ENCODE measurements at places on chromosomes 3 and 15.
A peak's percentile ranks its signal among the peaks of the same experiment; 100 is the strongest.

DNA sequence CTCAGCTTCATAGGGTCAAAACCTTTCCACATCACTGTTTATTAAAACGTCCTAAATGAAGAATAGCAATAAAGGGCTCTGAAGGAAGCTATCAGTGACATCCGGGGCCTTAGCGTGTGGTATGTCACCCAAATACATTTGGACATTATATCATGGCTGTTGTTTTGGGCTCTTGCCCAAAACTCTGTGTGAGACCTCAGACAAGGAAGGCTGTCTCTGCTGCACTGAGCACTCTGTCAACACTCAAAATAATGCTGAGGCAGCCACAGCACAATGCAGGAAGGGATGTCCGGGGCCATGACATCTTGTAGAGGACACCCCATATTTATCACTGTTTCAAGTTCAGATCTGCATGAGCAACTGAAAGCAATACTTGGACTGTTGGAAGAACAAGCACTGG, 293.8 kb upstream of the WNT5A start:
- DNase-seq: peak; percentile 31

GRCh38 chr15:26084771-26085170, 221.6 kb upstream of the ATP10A start:
- no peak for DNase-seq

DNA sequence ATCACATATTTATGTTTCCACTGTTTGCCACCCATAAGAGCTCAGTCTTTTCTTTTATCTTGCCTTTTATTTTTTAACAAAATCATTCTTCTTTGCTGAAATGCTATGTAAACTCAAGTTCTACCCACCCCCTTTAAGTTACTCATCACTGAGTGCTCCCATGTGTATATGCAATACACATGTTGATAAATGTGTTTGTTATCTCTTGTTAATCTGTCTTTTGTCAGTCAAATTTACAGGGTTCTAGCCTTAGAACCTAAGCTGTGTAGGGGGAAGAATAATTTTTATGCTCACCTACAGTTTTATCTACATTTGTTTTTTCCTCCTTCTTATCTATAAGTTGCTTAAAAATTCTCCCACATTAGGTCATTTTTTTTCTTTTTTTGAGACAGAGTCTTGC, 1195.9 kb downstream of the ROBO2 start:
- DNase-seq: no peak

- DNase-seq: no peak
Measured at GRCh38 chr3:136860541-136860940, 1.5 kb upstream of the NCK1 start.

DNA sequence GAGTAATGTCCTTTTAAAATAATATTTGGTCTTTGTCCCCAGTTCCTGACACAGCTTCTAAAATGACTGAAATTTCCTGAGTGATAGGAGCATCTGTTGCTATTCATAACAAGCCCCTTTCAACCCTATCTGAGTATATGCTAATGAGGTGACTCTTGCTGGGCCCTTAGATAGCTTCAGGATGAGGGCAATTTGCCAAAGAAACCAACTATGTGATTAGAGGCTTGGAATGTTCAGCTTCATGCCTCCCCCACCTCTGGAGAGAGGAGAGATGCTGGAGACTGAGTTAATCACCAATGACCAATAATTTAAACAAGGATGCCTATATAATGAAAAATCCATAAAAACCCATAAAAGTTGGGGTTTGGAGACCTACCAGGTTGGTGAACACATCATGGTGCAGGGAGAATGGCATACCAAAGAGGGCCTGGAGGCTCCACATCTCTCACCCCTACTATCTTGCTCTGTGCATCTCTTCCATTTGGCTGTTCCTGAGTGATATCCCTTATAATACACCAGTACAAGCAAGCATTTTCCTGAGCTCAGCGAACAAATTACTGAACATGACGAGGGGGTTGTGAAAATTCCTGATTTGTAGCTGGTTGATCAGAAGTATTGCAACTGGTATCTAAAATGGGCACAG, 189.2 kb downstream of the ECT2 start:
- DNase-seq: no peak

DNA sequence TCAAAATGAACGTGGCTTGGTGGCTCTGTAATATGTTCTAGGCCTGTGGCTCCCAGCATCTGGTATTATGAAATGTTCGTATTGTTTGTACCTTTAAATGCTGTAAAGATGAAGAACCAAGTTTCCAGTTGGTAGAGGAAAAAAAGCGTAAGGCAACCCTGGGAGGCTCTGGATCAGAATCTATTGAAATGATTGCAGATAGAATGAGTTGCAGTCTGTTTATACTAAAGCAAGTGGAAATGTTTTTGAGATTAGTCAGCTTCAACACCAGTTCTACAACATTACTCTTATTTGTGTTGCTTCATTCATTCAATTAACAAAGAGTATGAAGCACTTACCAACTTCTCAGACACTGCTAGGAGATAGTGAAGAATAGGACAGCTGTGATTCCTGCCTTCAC, 5.3 kb downstream of the ARL6IP5 start:
- no peak for DNase-seq

DNA sequence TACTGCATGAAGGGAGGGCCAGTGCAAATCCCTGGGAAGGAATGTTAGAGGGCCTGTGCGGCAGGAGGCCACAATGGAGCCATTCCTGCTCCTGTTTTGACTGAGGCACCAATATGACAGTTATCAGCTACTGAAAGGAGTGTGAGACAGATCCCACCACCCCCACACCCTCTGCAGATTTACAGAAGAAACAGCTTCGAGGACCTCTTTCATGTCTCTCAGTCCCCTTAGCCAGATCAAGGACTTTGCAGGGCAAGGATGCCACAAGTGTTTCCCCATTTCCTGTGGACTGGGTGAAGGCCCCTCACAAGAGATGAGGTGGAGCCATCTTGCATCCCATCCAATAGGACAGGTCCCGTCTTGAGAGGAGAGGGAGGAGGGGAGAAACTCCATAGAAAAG, 48.5 kb upstream of the RASGRP1 start:
- no peak for DNase-seq

- no peak for DNase-seq
Measured at GRCh38 chr3:124119056-124119716, 127.3 kb upstream of the ROPN1 start.

GRCh38 chr15:88844749-88845386, 41.6 kb downstream of the ACAN start:
- no peak for DNase-seq

- DNase-seq: no peak
Measured at GRCh38 chr15:44327578-44327977, 39.1 kb downstream of the GOLM2 start.

DNA sequence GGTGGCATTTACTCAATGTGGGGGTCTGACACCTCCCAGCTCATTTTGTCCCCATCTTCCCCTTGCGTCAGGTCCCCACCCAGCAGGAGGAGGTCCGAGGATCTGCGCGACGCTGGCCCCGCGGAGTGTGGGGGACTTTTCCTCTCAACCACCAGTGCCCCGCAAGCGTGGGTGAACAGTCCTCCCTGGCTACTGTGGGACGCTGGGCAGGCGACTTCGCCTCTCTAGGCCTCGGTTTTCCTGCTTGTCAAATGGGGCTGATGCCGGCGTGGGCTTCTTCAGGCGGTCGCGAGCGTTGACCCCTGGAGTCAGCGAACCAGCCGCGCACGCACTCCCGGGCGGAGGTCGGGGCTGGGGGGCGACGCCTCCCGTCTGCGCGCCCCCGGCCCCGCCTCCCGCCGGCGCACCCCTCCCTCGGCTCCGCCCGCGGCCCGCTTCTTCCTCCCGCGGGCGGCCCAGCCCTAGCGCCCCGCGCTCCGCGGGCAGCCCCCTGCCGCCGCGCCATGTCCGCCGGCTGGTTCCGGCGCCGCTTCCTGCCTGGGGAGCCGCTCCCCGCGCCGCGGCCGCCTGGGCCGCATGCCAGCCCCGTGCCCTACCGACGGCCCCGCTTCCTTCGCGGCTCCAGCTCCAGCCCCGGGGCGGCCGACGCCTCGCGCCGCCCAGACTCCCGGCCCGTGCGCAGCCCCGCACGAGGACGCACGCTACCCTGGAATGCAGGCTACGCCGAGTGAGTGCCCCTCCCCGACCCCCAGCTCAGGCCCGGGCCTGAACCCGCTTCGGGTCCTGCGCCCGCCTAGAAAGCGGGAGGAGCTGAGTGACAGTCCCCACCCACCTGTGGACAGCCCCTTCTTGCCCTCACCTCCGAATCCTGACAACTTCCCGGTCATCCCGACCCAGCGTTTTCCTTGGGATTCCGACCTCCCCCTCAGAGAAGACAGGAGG, at the start of gene PPM1M:
Gene PPM1M (plus strand): TSS at position 438 of the 942 bp plus-strand sequence. CDS start 66 bp downstream, at position 504.
- peak; percentile 68 for DNase-seq

GRCh38 chr3:62462788-62463187, 89.4 kb upstream of the FEZF2 start:
- DNase-seq: no peak

DNA sequence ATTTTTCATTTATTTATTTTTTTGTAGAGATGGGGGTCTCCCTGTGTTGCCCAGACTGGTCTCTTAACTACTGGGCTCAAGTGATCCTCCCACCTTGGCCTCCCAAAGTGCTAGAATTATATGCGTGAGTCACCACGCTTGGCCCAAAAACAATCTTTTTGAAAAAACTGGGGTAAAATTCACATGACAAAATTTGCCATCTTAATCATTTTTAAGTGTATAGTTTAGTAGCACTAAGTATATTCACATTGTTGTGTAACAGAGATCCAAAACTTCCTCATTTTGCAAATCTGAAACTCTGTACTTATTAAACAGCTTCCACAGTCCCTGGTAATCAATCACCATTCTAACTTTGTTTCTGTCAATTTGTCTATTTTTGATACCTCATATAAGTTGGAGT, 5.2 kb downstream of the SNX1 start:
- no peak for DNase-seq

DNA sequence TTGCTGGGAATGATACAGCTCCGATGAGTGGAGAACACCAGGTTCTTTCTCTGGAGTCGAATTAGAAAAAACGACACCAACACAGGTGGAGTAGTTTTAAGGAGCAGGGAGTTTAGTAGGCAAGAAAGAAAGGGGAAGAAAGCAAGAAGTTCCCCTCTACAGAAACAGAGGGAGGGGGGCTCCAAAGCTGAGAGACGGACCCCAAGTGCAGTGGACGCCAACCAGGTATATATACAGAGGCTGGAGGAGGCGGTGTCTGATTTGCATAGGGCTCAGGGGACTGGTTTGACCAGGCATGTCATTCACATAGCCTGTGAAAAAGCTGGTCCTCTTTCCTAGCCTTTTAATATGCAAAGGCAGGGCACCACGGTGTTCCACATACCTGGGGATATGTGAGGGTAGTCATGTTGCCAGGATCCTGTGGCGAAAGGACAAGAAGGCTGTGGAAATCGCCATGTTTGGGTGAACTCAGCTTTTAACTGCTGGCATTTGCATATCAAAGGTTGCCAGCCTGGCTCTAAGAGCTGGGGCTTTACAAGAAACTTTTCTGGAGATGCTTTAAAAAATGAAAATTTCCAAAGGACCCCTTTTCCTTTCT, 887.4 kb upstream of the EPHA6 start:
- no peak for DNase-seq

GRCh38 chr3:115937054-115937453, 313.7 kb downstream of the GAP43 start:
- DNase-seq: no peak

GRCh38 chr3:58074997-58075396, 66.8 kb downstream of the FLNB start:
- DNase-seq: no peak

DNA sequence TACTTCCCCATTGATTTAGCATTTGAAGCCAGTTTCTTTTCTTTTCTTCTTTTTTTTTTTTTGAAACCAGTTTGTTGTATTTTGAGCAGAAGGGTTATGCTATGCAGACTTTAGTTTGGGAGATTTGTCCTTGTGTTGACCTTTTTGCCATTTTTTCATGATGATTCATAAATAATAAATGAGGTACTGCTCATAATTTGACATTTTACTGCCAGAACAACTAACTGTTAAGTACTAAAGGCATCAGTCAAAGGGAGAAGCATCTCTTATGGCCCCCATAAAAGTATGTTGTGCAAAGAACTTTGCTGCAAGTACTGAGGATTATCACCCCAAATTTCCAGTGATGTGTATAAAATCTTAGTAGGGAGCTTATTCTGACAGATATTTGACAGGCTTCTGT, 1.7 kb upstream of the GPR87 start:
- DNase-seq: no peak
